Activated naive CD8-positive, alpha-beta T cell treated with anti-CD3 and anti-CD28 coated beads for 36 hours (primary cell): ENCODE measurements at places on chromosomes 13 and 19.
A peak's percentile ranks its signal among the peaks of the same experiment; 100 is the strongest.

GRCh38 chr19:34645551-34645950 is 31.4 kb downstream of the SCGB2B2 start:
- no peak overlapping the region for H3K4me3 ChIP-seq
- H3K27me3 ChIP-seq = no peaks in the 10 kb centered on the region
- H3K27ac ChIP-seq = no peak overlapping the region
- no peaks in the 10 kb centered on the region for H3K36me3 ChIP-seq
- no peaks in the 10 kb centered on the region for H3K4me1 ChIP-seq

GRCh38 chr13:35789335-35790165 is 313.1 kb upstream of the MAB21L1 start:
- H3K27ac ChIP-seq = no peak overlapping the region
- peaks cover 9% of the 10 kb centered on the region for H3K27me3 ChIP-seq
- H3K36me3 ChIP-seq = no peaks in the 10 kb centered on the region
- H3K4me3 ChIP-seq = no peak overlapping the region

DNA sequence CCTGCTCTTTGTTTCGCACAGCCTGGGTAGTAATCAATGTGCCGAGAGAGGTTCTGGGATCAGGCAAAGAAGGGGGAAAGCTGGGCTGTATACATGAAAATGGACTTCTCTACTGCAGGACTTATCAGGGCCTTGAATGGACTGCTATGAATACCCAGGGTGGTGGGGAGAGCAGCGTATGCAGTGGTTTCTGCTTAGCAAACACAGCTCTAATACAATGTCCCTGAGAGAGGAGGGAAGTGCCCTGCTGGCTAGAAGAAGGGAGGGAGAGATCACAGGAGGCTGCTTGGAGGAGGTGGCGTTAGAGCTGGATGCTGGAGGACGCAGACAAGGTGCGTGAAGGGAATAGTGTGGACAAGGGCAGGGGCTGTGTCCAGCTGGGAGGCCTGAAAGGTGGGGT is 116.1 kb downstream of the PTPRS start:
- H3K36me3 ChIP-seq = no peaks in the 10 kb centered on the region
- no peaks in the 10 kb centered on the region for H3K4me1 ChIP-seq
- DNase-seq = no peak
- peaks cover 15% of the 10 kb centered on the region for H3K27me3 ChIP-seq
- no peak overlapping the region for H3K4me3 ChIP-seq
- H3K27ac ChIP-seq = no peak overlapping the region

GRCh38 chr13:40172149-40172591 is 494.3 kb downstream of the FOXO1 start:
- no peak for DNase-seq
- peaks cover 24% of the 10 kb centered on the region for H3K4me1 ChIP-seq
- H3K27ac ChIP-seq = no peak overlapping the region
- no peaks in the 10 kb centered on the region for H3K27me3 ChIP-seq
- H3K36me3 ChIP-seq = peaks cover 2% of the 10 kb centered on the region

DNA sequence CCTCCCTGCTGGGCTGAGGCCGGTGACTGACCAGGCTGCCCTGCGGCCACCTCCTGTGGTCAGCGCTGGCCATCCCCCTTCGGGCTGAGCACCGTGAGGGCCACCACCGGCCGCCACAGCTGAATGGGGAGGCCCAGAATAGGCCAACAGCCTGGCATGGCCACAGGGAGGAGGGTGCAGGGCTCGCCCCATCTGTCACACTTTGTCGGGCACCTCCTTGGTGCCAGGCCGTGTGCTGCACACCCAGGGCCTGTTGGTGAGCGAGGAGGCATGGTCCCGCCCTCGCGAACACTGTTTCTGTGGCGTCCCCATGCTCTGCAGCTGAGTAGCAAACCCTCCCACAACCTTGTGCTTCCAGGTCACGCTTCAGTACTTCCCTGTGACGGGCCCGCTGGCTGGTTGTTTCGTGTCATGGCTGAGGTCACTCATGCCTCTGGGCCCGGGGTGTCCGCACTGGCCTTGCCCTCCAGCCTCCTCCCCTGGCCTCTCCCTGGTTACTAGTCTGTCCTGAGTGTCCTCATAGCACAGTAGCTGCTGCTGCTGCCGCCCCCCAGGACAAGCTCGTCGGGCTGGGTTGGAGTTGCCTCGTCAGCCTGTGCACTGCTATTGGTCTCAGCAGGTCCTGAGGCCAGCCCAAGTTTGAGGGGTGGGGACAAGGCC is 15.2 kb downstream of the EPN1 start:
- H3K4me1 ChIP-seq = peaks cover 2% of the 10 kb centered on the region
- no peak overlapping the region for H3K27ac ChIP-seq
- H3K36me3 ChIP-seq = peaks cover 7% of the 10 kb centered on the region
- H3K4me3 ChIP-seq = no peak overlapping the region
- DNase-seq = no peak
- H3K27me3 ChIP-seq = no peaks in the 10 kb centered on the region

GRCh38 chr19:28221736-28222135 is 991.2 kb downstream of the UQCRFS1 start:
- DNase-seq = no peak
- H3K27ac ChIP-seq = no peak overlapping the region
- no peaks in the 10 kb centered on the region for H3K4me1 ChIP-seq
- no peaks in the 10 kb centered on the region for H3K36me3 ChIP-seq
- no peaks in the 10 kb centered on the region for H3K27me3 ChIP-seq
- H3K4me3 ChIP-seq = no peak overlapping the region

- H3K27me3 ChIP-seq = no peaks in the 10 kb centered on the region
- peaks cover 27% of the 10 kb centered on the region for H3K4me1 ChIP-seq
- H3K27ac ChIP-seq = peak overlapping the region; percentile 87
- H3K4me3 ChIP-seq = peak overlapping the region; percentile 70
- no peaks in the 10 kb centered on the region for H3K36me3 ChIP-seq
These were observed 7.4 kb upstream of the JUNB start for GRCh38 chr19:12783849-12784393.

DNA sequence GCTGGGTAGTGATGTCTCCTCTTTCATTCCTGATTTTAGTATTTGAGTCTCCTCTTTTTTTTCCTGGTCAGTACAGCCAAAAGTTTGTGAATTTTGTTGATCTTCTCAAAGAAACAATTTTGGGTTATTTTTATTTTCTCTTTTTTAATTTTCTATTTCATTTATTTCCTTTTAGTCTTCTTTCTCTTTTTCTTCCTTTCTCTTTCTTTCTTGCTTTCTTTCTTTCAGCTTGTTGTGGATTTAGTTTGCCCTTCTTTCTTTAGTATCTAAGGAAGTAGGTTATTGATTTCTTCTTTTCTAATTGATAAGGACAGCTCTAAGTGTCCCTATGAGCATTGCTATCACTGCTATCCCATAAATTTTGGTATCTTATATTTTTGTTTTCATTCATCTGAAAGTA is 13.8 kb downstream of the IPO5 start:
- no peaks in the 10 kb centered on the region for H3K4me1 ChIP-seq
- H3K27ac ChIP-seq = no peak overlapping the region
- DNase-seq = no peak
- H3K36me3 ChIP-seq = no peaks in the 10 kb centered on the region
- H3K4me3 ChIP-seq = no peak overlapping the region
- peaks cover 19% of the 10 kb centered on the region for H3K27me3 ChIP-seq

DNA sequence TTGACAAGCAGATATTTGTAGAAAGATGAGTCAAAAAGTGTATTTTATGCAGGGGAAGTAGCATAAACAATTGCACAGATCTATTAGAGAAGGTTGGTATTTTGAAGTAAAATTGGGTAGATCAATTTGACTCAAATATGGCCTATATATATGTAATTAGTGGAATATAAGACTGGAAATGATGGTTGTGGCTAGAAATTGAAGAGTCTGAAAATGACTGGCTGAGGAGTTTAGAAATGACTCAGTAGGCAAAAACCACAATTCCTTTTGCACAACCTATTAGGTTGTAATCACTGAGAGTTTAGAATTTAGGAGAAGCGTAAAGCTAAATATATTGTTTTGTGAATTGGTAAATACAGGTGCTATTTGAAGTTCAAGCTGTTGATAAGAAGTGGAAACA is 622.6 kb upstream of the PCDH20 start:
- no peaks in the 10 kb centered on the region for H3K36me3 ChIP-seq
- H3K27me3 ChIP-seq = no peaks in the 10 kb centered on the region
- H3K4me3 ChIP-seq = no peak overlapping the region
- H3K4me1 ChIP-seq = no peaks in the 10 kb centered on the region
- no peak overlapping the region for H3K27ac ChIP-seq

GRCh38 chr13:52644108-52644507 is 1.9 kb downstream of the HNRNPA1L2 start:
- H3K27me3 ChIP-seq = no peaks in the 10 kb centered on the region
- DNase-seq = no peak
- no peaks in the 10 kb centered on the region for H3K4me1 ChIP-seq
- peaks cover 23% of the 10 kb centered on the region for H3K36me3 ChIP-seq
- H3K27ac ChIP-seq = no peak overlapping the region

DNA sequence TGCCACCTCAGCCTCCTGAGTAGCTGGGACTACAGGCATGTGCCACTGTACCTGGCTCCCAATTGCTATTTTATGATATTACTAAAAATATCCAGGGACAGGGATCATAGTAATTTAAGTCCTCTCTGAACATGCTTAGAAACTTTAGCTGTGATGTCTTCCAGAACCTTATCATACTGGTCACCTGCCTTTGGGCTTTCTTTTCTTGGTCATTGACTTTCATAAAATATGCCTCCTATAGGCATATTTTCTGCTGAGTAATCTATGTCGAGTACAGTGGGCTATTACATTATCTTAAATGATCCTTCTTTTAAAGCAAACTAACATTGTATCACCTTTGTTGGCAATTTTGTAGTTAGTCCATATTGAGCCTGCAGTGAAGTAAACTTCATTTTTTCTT is 6.2 kb downstream of the UCHL3 start:
- H3K4me3 ChIP-seq = no peak overlapping the region
- H3K36me3 ChIP-seq = peaks cover 37% of the 10 kb centered on the region
- no peak for DNase-seq

DNA sequence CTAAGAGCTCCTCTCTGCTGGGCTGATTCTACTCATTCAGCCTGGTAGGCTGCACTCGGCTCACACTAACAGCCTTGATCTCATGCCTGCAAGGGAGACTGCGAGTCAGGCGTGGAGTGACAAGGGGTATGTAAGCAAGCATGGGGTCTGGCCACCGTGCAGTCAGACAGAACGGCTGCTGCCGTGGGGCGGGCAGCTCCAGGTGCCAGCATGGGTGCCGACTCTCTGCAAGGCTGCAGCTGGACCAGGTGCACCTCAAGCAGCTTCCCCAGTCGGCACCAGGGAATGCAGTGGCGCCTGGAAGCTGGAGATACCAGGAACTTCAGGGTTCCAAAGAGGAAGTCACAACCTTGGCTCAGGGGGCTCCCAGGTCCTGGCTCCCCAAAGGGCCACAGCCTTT is 892.3 kb downstream of the OLFM4 start:
- DNase-seq = no peak
- no peak overlapping the region for H3K27ac ChIP-seq
- no peaks in the 10 kb centered on the region for H3K36me3 ChIP-seq
- H3K4me3 ChIP-seq = no peak overlapping the region
- no peaks in the 10 kb centered on the region for H3K4me1 ChIP-seq

- no peak overlapping the region for H3K4me3 ChIP-seq
- DNase-seq = peak; percentile 45
- H3K27me3 ChIP-seq = peaks cover 21% of the 10 kb centered on the region
- H3K36me3 ChIP-seq = peaks cover 2% of the 10 kb centered on the region
- no peak overlapping the region for H3K27ac ChIP-seq
- H3K4me1 ChIP-seq = peaks cover 5% of the 10 kb centered on the region
These were observed 22.8 kb upstream of the CEACAM20 start for GRCh38 chr19:44552324-44552723.

GRCh38 chr19:38838208-38838985 is 6.8 kb upstream of the ECH1 start:
- H3K27me3 ChIP-seq = no peaks in the 10 kb centered on the region
- peaks cover 53% of the 10 kb centered on the region for H3K4me1 ChIP-seq
- H3K27ac ChIP-seq = peak overlapping the region; percentile 89
- DNase-seq = peak; percentile 61
- H3K4me3 ChIP-seq = peak overlapping the region; percentile 5

DNA sequence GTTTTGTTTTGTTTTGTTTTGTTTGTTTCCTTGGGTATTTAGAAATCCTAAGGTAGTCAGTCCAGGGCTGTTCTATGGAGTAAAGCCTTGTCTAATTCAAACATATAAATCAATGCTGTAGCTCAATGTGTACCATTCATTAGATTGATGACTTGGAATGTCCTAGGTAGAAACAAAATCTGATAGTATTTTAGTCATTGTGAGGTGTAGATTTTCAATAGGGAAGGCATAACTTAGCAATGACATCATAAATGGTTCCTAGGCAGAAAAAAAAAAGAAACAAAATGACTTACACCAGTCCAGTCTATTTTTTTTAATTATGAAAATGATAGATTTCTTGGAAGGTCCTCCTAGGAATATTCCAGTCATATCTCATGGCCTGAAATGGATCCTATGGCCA is 189.9 kb downstream of the SPRY2 start:
- H3K4me3 ChIP-seq = no peak overlapping the region
- H3K36me3 ChIP-seq = no peaks in the 10 kb centered on the region
- DNase-seq = no peak
- no peaks in the 10 kb centered on the region for H3K27me3 ChIP-seq

DNA sequence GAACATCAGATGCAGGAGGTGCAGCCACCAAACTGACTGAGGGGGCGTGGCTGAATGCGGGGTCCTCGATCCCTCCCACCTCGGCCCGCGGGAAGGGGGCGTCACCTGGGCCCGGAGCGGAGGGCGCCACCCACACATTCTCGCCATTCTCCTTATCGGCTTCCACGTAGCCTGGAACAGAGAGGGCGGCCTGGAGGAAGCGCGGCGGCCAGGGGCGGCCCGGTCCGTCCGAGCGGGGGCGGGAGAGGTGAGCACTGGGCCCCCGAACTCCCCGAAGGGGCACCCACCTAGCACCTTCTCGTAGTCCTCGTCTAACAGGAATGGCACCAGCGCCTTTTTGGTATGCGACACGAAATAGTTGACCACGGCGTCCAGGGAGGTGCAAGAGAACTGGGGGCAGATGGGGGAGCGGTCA is 11.8 kb downstream of the STAP2 start:
- H3K27me3 ChIP-seq = no peaks in the 10 kb centered on the region
- peaks cover 14% of the 10 kb centered on the region for H3K36me3 ChIP-seq
- peak; percentile 42 for DNase-seq
- H3K4me3 ChIP-seq = peak overlapping the region; percentile 88

DNA sequence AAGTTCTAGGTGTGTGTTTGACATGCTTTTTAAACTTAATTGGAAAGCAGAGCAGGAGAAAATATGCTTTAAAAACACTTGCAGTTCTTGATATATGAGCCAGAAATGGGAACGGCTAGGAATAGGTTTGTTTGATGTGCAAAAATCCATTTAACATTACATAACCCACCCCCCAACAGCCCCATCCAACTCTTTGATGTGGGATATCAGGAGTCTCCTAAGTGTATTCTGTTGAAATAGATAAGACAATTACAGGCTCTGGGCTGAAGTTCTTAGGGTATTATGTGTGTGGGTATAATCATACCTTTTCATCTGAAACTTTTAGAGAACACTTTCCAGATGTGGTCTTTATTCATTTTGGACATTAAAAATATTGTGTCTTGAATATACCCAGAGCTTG is 240.4 kb upstream of the CSNK1A1L start:
- DNase-seq = no peak
- H3K27ac ChIP-seq = no peak overlapping the region
- H3K4me1 ChIP-seq = no peaks in the 10 kb centered on the region
- H3K27me3 ChIP-seq = no peaks in the 10 kb centered on the region
- no peak overlapping the region for H3K4me3 ChIP-seq

- no peak for DNase-seq
- no peaks in the 10 kb centered on the region for H3K4me1 ChIP-seq
- H3K36me3 ChIP-seq = no peaks in the 10 kb centered on the region
- no peak overlapping the region for H3K27ac ChIP-seq
- H3K27me3 ChIP-seq = no peaks in the 10 kb centered on the region
- H3K4me3 ChIP-seq = no peak overlapping the region
These were observed 148.9 kb downstream of the USP12 start for GRCh38 chr13:27022571-27023311.
